ENCODE measurements at places on chromosomes 1 and 21. TPM values are rescaled to one million over a fixed set of nuclear protein-coding genes. Genes with fewer than 3 reads are reported as not detected.

- no peak overlapping the region for H3K4me3 ChIP-seq
- no peak overlapping the region for H3K27ac ChIP-seq
- H3K27me3 ChIP-seq, result no peaks in the 10 kb centered on the region
- DNase-seq, result no peak
- H3K36me3 ChIP-seq, result no peaks in the 10 kb centered on the region
Observed at GRCh38 chr1:68751723-68752122, 254.8 kb upstream of the DEPDC1 start.

- peak overlapping the region; percentile 91 for H3K4me3 ChIP-seq
- DNase-seq, result no peak
- no peaks in the 10 kb centered on the region for H3K27me3 ChIP-seq
- no peak overlapping the region for H3K27ac ChIP-seq
- peaks cover 8% of the 10 kb centered on the region for H3K4me1 ChIP-seq
- H3K36me3 ChIP-seq, result no peaks in the 10 kb centered on the region
Observed at GRCh38 chr21:31343030-31343510, 991 bp downstream of the TIAM1 start.

The KRTAP13-2 gene
- total RNA-seq, result not detected

DNA sequence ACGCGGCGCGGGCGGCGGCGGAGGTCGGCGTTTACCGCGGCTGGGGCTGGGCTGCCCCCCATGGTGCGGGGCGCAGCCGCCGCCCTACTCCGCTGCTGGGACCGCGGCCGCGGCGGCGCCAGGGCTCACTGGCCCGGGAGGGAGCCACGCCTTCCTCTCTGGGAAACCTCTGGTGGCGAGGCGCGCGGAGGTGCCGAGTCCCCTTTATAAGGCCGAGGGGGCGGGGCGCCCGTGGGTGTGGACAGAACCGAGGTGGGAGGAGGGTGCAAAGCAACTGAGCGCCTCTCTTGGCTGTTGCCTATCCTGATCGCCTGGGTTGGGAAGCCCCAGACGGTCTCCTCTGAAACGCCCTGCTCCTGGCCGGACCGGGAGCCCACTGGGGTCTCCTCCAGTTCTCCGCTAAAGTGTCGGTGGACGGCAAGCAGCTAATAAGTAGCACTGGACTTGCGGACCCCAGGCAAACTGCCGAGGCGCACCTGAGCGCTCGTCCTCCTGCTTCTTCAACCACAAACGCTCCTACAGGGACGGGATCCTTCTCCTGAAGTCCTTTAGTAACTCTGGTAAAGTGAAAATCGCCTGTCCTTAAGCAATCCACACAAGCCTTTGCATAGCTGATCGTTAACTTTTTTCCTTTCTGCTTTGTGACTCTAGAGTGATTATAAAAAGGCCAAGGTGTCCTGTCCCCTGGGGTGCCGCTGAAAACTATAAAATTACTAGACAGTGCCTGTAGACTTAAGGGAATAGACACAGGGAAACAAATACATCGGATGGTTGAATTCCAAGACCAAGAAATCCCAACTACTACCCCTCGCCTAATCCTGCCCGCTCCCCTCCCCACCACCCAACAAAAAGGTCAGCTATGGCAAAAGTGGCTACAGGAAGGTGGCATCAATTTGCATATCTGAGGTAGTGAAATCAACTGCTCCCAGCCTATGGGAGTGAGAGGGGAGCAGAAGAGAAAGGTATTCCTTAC is at the start of gene PTGER3:
Gene PTGER3 (minus strand): TSS at position 182 of the 973 bp plus-strand sequence. CDS start 239 bp downstream, outside the sequence.
- H3K27me3 ChIP-seq, result peaks cover 34% of the 10 kb centered on the region
- DNase-seq, result peak; percentile 89
- peak within 1 kb of the TSS; percentile 81 for H3K4me3 ChIP-seq
- no peak within 1 kb of the TSS for H3K27ac ChIP-seq
- no peaks in the 10 kb centered on the region for H3K36me3 ChIP-seq

DNA sequence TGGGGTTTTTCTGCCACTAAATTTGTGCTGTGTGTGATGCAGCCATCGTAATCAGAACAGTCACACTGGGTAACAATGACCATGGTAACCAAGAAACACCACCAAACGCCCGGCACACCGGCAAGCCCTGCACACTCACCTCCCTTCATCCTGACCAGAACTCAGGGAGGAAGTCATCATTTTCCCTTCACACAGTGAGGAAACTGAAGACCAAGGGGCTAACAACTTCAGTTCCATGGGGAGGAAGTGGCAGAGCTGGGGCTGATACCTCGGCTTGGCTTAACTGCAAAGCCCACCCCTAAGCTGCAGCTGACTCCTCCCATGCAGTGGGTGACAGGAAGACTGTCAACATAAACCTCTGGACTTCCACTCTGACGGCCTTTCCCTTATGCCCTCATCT is 69.3 kb upstream of the BCAR3 start:
- H3K27ac ChIP-seq, result no peak overlapping the region
- peaks cover 4% of the 10 kb centered on the region for H3K4me1 ChIP-seq
- H3K36me3 ChIP-seq, result no peaks in the 10 kb centered on the region
- DNase-seq, result no peak
- H3K27me3 ChIP-seq, result peaks cover 5% of the 10 kb centered on the region

DNA sequence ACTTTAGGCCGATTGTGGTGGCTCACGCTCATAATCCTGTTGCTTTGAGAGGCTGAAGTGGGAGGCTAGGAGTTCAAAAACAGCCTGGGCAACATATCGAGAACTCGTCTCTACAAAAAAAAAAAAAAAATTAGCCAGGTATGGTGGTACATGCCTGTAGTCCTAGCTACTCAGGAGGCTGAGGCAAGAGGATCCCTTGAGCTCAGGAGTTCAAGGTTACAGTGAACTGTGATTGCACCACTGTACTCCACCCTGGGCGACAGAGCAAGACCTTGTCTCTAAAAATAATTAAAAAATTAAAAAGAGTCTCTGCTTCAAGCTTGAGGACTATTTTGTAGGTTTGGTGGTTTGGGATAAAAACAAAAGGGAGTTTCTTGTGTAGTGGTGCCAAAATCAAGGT is 21.2 kb downstream of the KDM1A start:
- H3K27ac ChIP-seq, result no peak overlapping the region
- H3K27me3 ChIP-seq, result peaks cover 30% of the 10 kb centered on the region
- no peak for DNase-seq
- no peak overlapping the region for H3K4me3 ChIP-seq
- peaks cover 18% of the 10 kb centered on the region for H3K36me3 ChIP-seq
- H3K4me1 ChIP-seq, result peaks cover 9% of the 10 kb centered on the region

GRCh38 chr21:14547834-14548513 is 1.9 kb upstream of the SAMSN1 start:
- no peaks in the 10 kb centered on the region for H3K27me3 ChIP-seq
- no peak overlapping the region for H3K4me3 ChIP-seq
- no peak for DNase-seq
- H3K4me1 ChIP-seq, result no peaks in the 10 kb centered on the region
- H3K27ac ChIP-seq, result no peak overlapping the region

DNA sequence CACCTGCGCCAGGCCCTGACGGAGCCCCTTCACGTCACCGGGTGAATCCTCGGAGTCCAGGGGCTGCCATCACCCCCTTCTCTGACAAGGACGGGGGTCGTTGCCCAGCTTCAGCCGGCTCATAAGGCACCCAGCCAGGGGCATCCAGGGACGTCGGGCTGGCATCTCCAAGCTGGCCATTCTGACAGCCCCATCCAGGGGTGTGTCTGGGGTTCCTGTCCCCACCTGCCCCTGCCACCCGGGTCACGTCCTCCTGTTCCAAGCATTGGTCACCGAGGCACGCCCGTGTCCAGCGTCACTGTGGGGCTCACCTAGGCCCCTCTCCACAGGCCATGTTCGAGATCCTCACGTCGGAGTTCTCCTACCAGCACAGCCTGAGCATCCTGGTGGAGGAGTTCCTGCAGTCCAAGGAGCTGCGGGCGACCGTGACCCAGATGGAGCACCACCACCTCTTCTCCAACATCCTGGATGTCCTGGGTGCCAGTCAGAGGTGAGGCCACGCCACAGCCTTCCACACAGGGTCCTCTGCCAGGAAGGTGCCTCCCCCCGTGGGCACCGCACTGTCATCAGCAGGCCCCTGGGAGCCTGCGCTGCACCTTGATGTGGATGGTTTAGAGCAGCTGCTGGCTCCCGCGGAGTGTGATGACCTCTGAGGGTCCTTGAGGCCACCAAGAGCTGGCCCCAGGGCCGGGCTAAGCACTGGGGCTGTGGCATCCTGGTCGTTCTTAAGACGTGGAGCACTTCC is 14.8 kb downstream of the ARHGEF16 start:
- no peak for DNase-seq
- no peaks in the 10 kb centered on the region for H3K27me3 ChIP-seq
- H3K4me3 ChIP-seq, result no peak overlapping the region
- H3K36me3 ChIP-seq, result peaks cover 24% of the 10 kb centered on the region
- no peak overlapping the region for H3K27ac ChIP-seq

The HSF2BP gene
- total RNA-seq, result 2.3 TPM

DNA sequence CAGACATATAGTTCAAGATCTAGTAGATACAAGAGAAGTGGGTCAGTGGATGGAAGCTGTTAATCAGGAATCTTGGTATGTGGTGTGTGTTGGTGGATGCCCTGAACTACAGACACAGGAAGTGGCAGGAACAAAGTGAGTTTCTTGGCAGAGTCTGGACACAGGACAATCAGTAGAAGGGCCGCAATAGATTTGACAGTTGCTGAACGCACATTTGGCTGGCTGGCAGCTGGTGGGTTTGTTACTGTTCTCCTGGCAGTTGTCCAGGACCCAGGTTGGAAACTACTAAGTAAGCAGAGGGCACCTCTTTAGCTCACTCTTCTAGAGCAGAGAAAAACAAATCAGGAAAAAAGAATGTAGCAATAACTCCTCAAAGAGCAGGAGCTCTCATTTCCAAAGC is 13.2 kb downstream of the KRTAP26-1 start:
- H3K4me1 ChIP-seq, result no peaks in the 10 kb centered on the region
- no peaks in the 10 kb centered on the region for H3K36me3 ChIP-seq
- no peak overlapping the region for H3K4me3 ChIP-seq

DNA sequence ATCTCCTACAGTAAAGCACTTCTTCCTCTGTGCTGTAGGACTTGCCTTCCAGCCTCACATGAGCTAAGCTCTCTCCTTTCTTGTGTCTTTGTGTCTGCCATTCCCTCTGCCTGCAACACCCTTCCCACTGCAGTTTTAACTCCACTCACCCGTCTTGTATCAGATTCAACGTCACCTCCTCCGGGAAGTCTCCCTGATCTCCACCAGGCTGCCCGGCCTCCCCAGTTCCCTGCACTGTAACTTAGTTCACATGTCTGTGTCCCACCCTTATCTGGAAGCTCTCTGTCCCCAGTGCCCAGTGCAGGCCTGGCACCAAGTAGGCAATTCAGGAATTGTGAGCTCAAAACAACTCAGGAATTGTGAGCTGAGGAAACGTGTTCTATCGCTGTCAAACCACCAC is 96.4 kb downstream of the GLIS1 start:
- peaks cover 7% of the 10 kb centered on the region for H3K4me1 ChIP-seq
- H3K36me3 ChIP-seq, result no peaks in the 10 kb centered on the region
- H3K27me3 ChIP-seq, result no peaks in the 10 kb centered on the region
- DNase-seq, result peak; percentile 23
- no peak overlapping the region for H3K27ac ChIP-seq

The ETS2 gene
- 95.5 TPM for total RNA-seq

GRCh38 chr1:119448127-119448511 is 33.2 kb downstream of the HSD3B2 start:
- no peak overlapping the region for H3K27ac ChIP-seq
- H3K4me1 ChIP-seq, result no peaks in the 10 kb centered on the region
- no peaks in the 10 kb centered on the region for H3K27me3 ChIP-seq
- no peaks in the 10 kb centered on the region for H3K36me3 ChIP-seq
- no peak overlapping the region for H3K4me3 ChIP-seq

DNA sequence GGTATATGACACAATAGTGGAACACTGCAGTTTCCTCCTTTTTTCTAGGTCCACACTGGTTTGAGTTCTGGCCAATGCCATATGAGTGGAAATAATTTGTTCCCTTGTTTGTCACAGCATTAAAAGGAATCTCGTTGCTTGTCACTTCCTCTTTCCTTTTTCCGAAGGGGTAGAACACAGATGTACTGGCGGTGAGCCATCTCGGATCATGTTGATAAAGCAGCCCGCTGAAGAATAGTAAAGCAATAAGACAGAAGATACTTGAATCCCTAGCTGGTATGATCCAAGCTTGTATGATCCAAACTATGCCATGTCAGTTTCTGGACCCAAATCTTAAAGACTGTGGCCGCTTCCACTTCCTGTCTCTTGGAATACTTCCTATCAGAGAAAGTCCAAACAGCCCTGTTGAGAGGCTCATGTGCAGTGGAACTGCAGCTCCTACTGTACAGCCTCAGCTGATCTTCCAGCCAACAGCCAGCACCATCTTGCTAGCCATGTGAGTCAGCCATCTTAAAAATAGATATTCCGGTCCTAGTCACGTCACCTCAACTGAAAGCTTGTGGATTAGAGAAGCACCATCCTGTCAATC is 40.3 kb downstream of the CFHR5 start:
- H3K27me3 ChIP-seq, result no peaks in the 10 kb centered on the region
- DNase-seq, result no peak
- H3K4me1 ChIP-seq, result no peaks in the 10 kb centered on the region
- no peak overlapping the region for H3K27ac ChIP-seq
- no peaks in the 10 kb centered on the region for H3K36me3 ChIP-seq

The PTPN7 gene
- not detected for total RNA-seq

- H3K4me3 ChIP-seq, result no peak overlapping the region
- no peak for DNase-seq
- no peaks in the 10 kb centered on the region for H3K36me3 ChIP-seq
- H3K4me1 ChIP-seq, result peaks cover 6% of the 10 kb centered on the region
Observed at GRCh38 chr1:157105298-157105987, 5.8 kb upstream of the ETV3L start.

DNA sequence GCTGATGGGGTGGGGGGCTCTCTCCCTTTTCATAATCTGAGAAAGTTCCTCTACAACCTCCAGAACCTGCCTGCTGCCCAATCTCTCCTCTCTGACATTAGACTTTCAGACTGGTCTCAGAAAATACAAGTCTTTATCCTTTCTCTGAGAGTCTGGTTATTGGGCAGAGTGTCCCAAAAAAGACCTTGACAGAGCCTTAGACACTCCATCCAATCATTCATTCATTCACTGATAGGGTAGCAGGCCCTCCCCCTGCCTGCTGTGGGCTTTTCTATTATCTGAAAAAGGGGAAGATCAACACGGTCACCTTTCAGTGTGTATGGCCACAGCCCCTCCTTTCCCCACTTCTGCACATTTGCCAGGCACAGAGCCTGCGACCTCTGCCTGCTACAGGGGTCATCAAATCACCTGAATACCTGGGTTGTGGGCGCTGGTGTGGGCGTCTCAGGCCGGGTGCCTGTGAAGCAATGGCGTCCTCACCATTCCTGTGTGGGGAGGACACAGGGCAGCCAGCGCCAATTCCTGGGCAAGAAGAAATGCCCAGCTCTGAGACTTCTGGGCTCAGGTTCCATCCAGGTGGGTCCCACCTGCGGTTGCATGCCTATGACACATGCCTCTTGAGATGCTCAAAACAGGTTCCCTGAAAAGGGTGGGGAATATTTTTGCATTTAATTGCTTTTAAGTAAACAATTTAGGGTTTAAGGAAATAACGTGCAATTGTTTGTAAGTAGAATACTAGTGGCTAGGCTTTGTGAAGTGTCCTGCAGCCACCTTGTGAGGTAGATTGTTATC is 52.8 kb downstream of the ELK4 start:
- peaks cover 7% of the 10 kb centered on the region for H3K4me1 ChIP-seq
- H3K27me3 ChIP-seq, result peaks cover 93% of the 10 kb centered on the region
- no peaks in the 10 kb centered on the region for H3K36me3 ChIP-seq
- no peak overlapping the region for H3K27ac ChIP-seq

Measured in endodermal cell (in vitro differentiated cells).